ENCODE measurements at places on chromosomes 12 and 14.

GRCh38 chr14:81589381-81590065 is 55.9 kb upstream of the SEL1L start:
- no peak for DNase-seq

- no peak for DNase-seq
These were observed 126.3 kb downstream of the CEP83 start for GRCh38 chr12:94333396-94333795.

DNA sequence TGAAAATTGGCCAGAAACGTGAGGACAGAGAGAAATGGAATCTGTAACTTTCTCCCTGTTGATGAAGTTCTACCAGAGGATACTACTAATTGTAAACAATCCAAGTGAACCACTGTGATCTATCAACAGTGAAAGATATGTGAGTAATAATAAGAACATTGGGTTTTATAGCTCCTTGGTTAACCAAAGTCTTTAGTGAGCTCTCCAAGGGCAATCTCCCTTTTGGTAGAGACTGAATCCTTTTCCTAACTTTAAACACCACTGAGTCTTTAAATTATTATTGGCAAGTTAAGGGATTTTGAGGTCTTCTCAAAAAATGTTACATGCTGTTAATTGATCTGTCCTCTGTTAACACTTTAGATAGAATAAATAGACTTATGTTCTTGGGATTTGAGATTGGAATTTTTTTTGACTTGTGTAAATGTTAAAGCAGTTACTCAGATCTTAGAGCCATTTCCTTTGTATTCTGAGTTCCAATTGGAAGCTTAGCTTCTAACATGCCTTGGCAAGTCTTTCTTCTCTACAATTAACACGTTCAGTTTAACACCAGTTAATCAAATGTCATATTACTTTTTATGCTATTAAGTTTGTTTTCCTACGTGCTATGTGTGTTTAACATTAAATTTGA is 338.2 kb upstream of the DDHD1 start:
- no peak for DNase-seq

GRCh38 chr12:100842156-100842555 is 47.6 kb downstream of the ANO4 start:
- no peak for DNase-seq

DNA sequence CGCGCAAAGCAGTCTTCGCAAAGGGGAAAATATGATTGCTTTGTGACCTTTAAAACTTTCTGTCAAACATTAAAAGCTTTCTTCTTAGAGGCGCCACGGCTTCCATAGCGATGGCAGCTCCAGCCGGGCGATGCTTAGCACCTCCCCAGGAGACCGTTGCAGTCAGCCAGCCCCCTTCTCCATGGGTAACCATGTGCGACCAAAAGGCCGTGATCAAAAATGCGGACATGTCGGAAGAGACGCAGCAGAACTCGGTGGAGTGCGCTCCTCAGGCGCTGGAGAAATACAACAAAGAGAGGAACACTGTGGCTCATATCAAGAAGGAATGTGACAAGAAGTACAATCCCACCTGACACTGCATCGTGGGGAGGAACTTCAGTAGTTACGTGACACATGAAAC is 12.7 kb upstream of the STON2 start:
- DNase-seq, result no peak

GRCh38 chr14:36555998-36556743 is 26.2 kb downstream of the NKX2-8 start:
- no peak for DNase-seq

GRCh38 chr14:104158827-104159798 is 20.7 kb downstream of the KIF26A start:
- DNase-seq, result no peak

GRCh38 chr14:100426314-100426713 is 103.2 kb downstream of the SLC25A47 start:
- no peak for DNase-seq

- DNase-seq, result no peak
These were observed 105.6 kb downstream of the PCNX1 start for GRCh38 chr14:71012888-71013287.

- DNase-seq, result no peak
These were observed 787 bp downstream of the HECTD4 start for GRCh38 chr12:112381406-112381882.

GRCh38 chr12:13428538-13429265 is 232.2 kb downstream of the EMP1 start:
- no peak for DNase-seq

- DNase-seq, result no peak
These were observed 21.4 kb downstream of the ANKLE2 start for GRCh38 chr12:132740313-132740646.

GRCh38 chr14:101966742-101967141 is 2.4 kb downstream of the DYNC1H1 start:
- DNase-seq, result no peak

- no peak for DNase-seq
These were observed 14.3 kb downstream of the PPP1R12A start for GRCh38 chr12:79920421-79921238.

DNA sequence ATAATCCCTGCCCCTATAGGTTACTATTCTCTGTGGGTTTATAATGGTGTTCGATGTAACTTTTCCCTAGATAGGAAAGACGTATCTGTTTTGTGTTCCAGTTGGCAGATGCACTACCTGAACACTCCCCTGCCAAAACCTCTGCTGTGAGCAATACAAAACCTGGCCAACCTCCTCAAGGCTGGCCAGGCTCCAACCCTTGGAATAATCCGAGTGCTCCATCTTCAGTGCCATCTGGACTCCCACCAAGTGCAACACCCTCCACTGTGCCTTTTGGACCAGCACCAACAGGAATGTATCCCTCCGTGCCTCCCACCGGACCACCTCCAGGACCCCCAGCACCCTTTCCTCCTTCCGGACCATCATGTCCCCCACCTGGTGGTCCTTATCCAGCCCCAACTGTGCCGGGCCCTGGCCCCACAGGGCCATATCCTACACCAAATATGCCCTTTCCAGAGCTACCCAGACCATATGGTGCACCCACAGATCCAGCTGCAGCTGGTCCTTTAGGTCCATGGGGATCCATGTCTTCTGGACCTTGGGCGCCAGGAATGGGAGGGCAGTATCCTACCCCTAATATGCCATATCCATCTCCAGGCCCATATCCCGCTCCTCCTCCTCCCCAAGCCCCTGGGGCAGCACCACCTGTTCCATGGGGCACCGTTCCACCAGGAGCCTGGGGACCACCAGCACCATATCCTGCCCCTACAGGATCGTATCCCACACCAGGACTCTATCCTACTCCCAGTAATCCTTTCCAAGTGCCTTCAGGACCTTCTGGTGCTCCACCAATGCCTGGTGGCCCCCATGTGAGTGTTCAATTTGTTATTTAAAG is 11.3 kb downstream of the MAPK1IP1L start:
- DNase-seq, result no peak

- no peak for DNase-seq
These were observed 29.8 kb downstream of the BRMS1L start for GRCh38 chr14:35855876-35856481.

DNA sequence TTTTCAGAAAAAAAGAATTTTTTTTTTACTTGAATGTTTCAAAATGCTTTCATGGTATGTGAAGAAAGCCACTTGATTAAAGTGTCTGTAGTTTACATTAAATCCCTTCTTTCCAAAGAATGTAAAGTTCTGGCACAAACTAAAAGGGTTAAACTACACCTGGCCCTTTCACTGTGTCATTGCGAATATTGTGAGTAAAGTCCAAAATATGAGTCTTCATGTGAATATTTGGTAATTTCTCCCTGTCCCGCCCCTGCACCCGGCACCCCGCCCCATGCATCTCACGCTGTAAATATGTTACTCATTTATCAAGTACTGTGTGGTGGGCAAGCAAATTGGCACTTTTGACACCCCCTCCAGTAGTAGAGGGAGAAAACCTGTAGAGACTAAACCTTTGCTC is 274.7 kb downstream of the TTC6 start:
- no peak for DNase-seq

DNA sequence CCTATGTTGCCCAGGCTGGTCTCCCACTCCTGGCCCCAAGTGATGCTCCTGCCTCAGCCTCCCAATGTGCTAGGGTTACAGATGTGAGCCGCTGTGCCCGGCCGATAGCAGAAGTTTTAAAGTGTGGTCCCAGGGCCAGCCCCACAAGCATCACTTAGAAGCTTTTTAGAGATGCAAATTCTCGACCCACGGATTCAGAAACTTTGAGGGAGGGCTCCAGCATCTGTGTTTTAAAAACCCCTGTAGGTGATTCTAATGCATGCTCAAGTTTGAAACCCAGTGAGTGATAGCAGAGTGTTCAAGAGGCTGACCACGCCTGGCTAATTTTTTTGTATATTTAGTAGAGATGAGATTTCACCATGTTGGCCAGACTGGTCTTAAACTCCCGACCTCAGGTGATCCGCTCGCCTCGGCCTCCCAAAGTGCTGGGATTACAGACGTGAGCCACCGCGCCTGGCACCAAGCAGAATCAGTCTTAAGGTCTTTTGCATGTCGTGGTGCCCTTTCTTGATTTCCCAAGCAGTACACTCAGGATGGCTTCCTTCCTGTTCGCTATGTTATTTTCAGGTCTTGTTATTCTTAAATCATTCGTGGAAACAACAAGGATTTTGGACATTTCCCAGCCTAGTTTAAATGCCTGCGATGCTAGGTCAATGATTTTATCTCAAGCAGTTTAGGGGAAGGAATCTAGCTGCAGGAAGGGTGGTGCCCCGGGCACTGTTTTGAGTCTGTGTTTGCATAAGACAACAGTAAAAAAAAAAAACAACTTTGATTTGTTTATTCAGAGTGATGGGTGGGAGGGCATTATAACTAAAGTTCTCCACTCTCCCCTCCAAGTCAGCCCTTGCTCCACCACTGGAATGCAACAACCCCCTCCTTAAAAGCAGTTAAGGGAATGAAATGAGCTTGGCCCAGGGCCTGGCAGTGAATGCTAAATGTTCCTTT is 9.2 kb upstream of the RILPL2 start:
- no peak for DNase-seq

GRCh38 chr14:37932008-37932407 is 275.7 kb upstream of the SSTR1 start:
- no peak for DNase-seq

- no peak for DNase-seq
These were observed 3.2 kb downstream of the PLXNC1 start for GRCh38 chr12:94151582-94151981.

DNA sequence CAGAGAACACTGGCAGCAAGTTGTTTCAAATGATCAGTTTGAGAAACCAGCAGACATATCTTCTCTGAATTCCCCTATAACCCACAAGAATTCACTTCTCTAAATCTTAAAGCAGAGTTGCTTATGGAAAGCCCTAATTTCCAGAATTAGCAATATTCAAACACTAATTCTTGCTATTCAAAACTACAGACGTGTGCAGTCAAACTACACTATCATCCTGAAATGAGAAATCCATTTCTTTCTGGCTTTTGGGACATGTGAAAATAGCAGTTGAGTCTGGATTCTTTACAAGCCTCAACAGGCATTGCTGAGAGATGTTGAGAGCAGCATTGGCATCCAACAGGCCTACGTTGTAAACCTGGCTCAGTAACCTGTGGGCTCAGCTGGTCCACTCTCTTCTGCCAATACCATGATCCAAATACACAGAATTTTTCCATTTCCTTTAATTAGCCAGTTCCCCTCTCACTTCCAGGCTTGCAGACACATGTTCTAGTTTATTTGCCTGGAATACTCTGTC is 74.6 kb upstream of the TMTC1 start:
- DNase-seq, result no peak

DNA sequence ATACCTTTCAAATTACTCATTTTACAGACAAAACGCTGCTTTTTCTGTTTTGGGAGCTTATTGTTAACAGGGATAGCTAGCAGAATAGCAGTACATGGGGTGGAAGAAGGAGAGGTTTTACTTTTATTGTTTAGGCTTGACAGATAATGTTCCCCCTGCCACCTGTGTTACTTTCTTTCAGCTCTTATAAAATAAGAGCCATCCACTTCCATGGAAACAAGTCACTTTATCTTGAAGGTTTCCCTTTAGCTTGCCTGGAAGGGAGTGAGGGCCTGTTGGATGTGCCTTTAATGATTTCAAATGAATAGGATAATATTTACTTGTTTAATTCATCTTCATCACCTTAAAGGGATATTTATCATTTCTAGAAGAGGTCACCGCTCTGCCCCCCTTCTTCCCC is 23.3 kb downstream of the GPATCH2L start:
- DNase-seq, result no peak

DNA sequence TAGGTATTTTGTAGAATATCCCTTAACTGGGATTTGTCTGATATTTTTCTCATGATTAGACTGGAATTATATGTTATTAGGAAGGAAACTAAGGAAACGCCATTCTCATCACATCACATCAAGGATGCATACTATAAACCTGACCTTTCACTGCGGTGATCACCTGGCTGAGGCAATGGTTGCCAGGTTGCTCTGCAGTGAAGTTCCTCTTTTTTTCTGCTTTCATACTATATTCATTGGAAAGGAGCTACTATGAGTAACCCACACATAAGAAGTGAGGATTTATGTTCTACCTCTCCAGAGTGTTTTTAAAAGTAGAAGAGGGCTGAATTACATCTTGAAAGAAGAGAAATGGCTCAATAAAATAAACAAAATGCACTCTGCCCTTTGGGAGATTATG is 31.0 kb upstream of the GRIP1 start:
- DNase-seq, result no peak

- DNase-seq, result no peak
These were observed 1.9 kb upstream of the HAL start for GRCh38 chr12:95997911-95998510.

- DNase-seq, result no peak
These were observed 847.4 kb downstream of the NRXN3 start for GRCh38 chr14:79017561-79017960.

- DNase-seq, result no peak
These were observed 16.4 kb downstream of the ACTN1 start for GRCh38 chr14:68962681-68963080.

DNA sequence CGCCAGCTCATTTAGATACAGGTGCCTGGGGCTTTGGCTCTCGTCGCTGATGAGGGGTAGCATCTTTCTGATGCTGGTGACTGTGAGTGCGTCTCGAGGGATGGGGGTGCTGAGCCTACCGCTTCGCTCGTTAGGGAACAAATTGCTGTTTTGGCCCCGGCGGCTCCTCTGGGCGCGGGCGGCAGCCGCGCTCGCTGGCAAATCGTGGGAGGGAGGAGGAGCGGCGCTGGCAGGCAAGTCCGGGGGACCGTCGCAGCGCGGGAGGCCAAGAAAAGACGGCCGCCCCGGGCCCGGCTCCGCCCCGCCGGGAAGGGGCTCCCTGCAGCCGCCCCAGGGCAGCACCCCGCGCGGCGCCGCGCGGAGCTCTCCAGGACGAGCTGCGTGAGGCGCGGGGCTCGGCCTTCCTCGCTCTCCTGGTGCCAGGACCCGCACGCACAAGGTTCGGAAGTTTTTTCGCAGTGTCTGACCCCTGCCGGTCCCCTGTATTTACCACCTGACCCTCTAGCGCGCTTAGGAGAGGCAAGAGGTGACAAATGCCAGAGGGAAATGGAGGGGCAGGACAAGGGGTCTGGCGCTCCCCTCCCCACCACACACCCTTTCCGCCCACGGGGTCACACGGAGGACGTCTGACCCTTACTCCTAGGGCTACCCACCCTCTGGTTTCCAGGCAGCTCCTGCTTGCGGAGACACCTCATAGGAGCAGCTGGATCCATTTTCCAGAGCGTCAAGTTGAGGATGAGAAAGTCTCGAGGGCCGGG is 899 bp upstream of the KCNH3 start:
- peak; percentile 41 for DNase-seq

Measured in activated T-cell treated with anti-CD3 and anti-CD28 coated beads, Interleukin-2, amount 50 U/mL, for 4 hours (primary cell).